Stimulated activated CD8-positive, alpha-beta memory T cell treated with anti-CD3 and anti-CD28 coated beads, Interleukin-7, amount 100 ng/mL, for 24 hours (primary cell): ENCODE measurements at places on chromosomes 1 and 21.

DNA sequence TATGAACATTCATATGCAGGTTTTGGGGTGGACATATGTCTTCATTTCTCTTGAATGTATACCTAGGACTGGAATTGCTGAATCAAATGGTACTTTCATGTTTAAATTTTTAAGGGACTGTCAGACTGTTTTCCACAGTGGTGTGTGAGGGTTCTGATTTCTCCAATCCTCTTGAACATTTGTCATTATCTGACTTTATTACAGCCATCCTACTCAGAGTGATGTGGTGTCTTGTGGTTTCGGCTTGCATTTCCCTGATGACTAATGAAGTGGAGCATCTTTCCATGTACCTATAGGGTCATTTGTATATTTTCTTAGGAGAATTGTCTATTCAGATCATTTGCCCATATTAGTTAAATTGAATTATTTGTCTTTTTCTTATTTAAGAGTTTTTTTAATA lies 35.4 kb upstream of the ZNF281 start:
- no peak for DNase-seq

DNA sequence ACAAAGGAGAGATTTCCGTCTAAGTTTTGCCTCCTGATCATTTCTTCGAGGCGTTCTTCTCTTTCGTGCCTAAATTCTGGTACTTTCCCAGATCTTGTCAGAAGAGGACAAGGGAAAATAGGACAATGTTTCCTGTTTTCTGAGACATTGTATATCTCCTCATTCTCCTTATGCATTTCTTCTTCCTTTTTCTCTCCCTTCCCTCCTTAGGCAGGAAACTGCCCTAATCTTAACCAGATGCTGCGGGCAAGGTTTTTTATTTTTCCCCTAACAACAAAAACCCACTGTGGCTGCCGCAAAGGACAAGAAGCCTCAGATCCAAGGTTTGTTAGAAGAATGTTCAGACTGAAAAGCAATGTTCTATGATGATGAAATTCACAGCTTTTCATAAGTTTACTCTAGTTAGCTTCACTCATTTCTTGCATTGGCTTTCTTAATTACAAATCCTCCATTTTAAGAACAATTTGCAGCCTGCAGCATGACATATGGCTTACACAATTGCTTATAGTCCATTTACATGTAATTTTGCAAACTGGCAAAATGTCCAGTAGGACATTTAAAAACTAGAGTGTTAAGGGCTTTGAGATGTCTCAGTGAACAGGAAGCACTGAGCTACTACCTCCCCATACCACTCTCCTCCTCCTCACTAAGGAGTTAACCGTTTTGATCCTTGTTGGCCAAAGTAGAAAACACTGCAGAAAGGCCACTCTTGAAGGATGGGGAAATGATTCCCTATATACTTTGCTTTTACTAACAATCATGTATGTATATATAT lies 624 bp downstream of the CTSK start:
- no peak for DNase-seq

DNA sequence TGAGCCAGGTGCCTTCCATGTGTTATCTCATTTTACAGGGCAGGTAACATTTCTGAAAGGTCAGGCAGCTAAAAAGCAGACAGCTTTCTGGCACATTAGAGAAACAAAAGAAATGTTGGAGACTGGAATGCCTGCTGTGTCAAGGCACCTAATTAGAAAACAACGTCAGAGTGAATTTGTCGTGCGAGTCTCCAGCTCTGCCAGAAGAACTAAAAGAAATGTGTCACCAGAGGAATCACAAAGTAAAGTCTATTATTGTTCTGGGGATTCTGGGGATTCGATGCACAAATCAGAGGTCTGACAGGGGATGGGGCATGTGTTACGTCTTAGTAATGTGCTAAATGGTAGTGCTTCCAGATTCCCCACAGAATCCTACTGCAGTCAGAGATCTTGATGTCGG lies 89.3 kb downstream of the EDEM3 start:
- DNase-seq: no peak

- no peak for DNase-seq
Measured at GRCh38 chr1:55051621-55052020, 12.3 kb downstream of the PCSK9 start.

- no peak for DNase-seq
Measured at GRCh38 chr1:81439046-81439823, 361.5 kb upstream of the ADGRL2 start.

DNA sequence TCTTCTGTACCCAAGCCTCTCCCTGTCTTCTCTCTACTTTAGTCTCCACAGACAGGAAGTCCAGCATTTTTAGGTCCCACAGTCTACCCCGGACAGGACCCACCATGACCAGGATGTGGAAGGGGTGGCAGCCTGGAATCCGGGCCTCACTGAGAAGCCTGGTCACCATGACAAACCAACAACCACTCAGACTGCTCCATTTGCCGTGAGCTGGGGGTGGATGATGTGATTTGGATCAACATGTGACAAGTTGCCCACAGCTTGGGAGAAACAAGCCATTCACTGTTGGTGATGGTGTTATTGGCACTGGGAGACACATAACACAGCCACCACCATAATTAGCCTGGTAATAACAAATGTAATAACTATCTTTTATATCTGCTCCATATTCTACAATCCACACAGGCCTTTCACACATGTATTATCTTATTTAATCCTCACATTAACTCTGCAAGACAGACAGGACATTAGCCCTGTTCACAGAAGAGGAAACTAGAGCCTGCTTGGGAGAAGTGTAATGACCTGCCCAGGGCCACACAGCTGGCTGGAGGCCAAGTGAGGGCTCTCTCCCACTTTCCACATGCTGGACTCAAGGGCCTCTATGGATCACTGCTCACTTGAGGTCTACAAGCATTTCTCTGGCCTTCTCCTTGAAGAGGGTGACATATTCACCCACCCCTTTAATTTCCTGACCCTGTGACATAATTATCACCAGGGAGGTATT lies 22.9 kb downstream of the MEF2D start:
- no peak for DNase-seq

DNA sequence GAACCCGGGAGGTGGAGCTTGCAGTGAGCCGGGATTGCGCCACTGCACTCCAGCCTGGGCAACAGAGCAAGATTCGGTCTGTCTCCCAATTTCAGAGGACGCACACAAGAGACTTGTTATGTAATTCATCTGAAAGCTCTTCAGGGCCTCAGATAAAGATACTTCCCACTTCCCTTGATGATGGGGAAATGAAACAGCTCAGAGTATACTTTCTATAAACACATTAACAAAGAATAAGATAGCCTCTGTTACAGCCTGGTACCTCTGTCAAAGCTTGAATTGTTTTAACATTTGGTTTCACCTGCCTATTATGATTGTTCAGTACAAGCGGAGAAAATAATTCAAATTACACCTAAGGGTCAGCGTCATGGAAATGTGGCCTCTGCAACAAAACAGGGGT lies 622.9 kb upstream of the ADGRL4 start:
- no peak for DNase-seq

DNA sequence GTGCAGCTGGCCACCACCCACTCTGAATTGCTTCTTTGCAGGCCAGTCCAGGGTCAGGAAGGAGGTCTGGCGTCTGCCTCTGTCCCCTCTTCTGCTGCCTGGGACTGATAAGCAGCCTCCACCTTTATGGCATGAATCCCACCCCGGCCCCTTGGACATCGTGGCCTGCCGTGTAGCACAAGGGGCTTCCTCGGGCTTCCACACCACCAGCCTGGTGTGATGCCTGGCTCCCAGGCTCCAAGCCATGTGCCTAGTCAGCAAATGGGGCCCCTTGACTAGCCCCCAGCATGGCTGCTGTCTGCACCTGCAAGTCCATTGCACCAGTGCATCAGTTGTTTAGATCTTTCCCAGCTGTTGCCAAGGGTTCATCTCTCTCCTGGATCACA lies 9.9 kb upstream of the ARF1 start:
- DNase-seq: no peak

DNA sequence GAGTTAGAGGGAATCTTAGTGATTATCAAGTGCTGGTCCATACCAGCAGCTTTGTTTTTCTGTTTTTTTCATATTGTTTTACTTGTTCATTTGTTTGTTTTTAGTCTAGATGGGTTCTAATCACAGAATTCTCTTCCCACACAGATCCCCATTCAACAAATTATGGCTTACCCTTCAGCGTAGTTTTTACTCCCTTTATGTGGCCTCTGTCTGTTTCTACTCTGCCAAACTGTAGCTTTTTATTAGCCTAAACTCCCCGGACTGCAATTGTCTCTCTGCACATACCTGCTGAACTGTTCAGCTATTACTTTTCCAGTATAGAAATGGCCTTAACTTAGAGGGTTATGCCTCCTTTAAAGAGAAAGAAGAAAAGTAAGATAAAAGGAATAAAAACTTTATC lies 348.5 kb downstream of the TGFB2 start:
- DNase-seq: no peak

DNA sequence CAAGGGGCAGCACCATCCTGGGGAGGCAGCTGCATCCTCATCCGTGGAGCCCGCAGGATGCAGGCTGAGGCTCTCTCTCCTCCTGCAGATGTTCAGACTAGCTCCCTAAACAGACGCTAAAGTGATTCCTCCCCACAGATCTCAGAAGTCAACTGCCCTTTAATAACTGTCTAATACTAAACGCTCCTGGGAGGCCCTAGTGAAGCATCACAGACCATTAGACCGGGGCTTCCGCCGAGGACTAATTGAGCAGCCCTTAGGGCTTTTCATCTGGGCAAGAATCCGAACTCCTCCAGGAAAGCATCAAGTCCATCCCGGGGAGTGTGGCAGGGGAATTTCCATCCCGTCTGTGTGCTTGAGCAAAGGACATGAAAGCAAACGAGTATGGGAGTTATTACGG lies 40.4 kb downstream of the PRDM16 start:
- DNase-seq: no peak

GRCh38 chr1:20359451-20360330 lies 69.0 kb downstream of the VWA5B1 start:
- no peak for DNase-seq

DNA sequence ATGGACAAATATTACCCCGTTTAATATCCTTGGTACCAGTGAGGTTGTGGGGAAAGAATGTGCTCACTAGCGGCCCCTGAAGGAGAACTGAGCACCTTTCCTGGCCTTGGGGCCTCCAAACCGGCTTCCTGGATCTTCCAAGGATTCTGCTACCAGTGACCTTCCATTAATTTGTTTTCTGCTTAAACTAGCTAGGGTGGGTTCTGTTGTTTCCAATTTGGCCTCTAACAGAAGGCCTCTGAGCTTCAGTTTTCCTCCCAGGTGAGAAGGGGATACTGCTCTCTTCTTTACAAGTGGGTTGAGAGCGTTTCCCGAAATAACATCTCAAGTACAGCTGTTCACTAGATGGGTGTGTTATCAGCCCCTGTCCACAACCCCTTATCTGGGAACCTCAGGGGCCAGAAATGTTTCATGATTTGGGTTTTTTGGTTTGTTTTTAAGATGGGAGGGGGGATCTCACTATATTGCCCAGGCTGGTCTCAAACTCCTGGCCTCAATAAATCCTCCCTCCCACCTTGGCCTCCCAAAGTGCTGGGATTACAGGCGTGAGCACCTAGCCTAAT lies 16.9 kb upstream of the IFNGR2 start:
- no peak for DNase-seq

- no peak for DNase-seq
Measured at GRCh38 chr21:35358008-35358407, 308.9 kb upstream of the RUNX1 start.

- peak; percentile 30 for DNase-seq
Measured at GRCh38 chr1:20732071-20732587, 374 bp downstream of the SH2D5 start.

GRCh38 chr1:20370698-20371097 lies 80.0 kb downstream of the VWA5B1 start:
- DNase-seq: no peak

DNA sequence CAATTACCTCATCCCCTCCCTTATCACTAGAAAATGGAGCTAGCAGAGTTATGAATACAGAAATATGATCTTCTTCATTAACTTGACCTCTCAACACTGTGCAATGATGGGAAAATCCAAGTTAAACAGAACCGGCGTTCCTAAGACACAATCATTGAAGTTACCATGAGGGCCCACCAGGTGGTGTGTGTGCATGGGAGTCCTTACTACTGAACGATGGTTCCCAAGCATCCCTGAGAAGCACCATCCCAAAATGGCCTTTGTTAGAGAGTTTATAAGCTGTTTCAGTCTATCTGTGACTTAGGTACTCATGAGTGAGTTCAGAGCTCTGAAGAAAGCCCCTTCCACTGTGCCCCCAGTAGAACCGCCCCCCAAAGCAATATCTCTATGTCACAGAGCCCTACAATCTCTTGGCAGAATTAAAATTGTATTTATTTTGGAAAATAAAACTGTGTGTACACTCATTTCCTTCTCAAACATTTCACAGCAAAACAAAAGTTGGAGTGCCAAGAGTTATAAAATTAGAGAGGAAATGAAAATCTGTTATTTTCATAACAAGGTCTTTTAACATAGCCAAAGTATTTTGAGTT lies 56.8 kb downstream of the PLD5 start:
- DNase-seq: no peak

- DNase-seq: no peak
Measured at GRCh38 chr1:89566761-89567174, 42.1 kb downstream of the LRRC8B start.
